ENCODE measurements at places on chromosomes 4 and X.

GRCh38 chr4:2689114-2689513, 67.0 kb downstream of the TNIP2 start:
- no peak for DNase-seq

DNA sequence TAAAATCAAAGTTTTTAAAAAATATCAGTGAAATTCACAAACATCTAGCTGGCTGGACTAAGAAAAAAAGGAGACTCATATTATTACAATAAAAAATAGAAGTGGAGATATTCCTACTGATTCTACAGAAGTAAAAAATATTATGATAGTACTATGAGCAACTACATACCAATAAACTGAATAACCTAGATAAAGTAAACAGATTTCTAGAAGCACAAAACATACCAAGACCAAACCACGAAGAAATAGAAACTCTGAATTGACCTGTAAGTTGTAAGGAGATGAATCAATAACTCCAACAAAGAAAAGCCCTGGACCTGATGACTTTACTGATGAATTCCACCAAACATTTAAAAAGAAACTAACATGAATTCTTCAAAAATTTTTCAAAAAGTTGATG, 867.3 kb downstream of the PCDH18 start:
- DNase-seq = no peak

GRCh38 chr4:174324725-174325124, 41.0 kb downstream of the CEP44 start:
- no peak for DNase-seq

DNA sequence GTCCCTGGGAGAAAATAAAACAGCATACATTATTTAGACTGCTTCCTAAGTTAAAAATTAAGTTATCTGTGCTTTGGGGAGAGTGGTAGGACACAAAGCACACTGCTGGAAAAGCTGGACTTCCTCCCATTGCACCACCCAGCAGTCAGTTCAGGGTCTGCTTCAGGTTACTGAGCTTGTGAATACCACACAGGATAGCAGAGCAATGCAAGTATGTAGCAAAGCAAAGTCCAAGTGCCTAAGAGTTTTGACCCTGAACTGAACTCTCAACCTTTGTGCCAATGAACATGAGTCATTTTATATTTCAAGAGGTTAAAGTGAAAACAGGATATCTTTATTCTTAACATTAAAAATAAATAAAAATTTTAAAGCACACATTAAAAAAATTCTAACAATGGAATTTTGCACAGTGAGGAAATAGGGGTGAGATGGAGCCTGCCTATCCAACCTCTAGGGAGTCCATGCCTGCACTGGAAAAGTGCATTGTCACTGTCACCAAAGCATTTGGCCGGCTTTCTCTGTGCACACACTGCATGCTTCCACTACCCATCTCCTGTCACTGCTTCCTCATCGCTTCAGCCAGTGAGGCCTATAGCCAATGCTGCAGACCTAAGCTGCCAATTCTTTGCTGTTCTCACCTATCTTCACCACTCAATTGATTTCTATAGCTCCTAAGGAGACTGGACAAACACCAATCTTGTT, 50.9 kb downstream of the ABCG2 start:
- DNase-seq = no peak

- no peak for DNase-seq
Observed at GRCh38 chr4:70754470-70754869, 32.7 kb downstream of the RUFY3 start.

DNA sequence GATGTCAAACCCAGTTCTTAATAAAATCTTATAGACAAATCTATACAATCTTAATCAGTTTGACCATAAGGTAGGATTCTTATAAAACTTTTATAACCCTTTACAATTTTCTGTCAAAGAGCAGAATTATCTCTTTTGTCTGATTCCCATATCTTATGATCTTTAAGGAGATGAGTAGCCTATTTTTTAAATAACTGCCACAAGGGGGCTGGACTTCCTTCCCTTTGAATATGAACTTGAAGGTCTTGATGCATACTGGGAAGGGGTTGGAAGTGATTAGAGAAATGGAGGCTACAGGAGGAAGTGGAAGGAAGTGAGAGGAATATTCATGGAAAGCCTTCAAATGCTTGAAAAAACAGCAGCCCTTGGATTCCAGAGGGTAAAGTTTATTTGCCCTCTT, 111.1 kb downstream of the APOOL start:
- no peak for DNase-seq

GRCh38 chrX:16979226-16979625, 32.8 kb downstream of the REPS2 start:
- DNase-seq = no peak

DNA sequence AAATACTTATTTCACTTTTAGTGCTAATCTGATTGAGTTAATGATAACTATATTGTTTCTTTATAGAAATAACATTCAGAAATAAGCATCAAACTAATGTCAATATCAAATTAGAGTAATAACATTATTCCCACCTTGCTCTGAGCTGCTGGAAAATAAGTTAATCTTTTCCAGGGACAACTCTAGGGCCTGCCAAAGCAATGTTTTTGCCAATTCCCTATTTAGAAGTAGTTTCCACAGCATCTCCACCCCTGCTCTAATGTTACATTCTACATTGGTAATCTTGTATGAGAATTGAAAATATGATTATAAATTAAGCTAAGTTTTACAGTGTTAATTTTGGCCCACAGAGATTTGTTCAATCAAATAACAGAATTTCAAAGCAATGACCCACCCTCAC, 68.3 kb downstream of the REELD1 start:
- no peak for DNase-seq

- DNase-seq = no peak
Observed at GRCh38 chr4:21198683-21199082, 498.4 kb downstream of the PACRGL start.

DNA sequence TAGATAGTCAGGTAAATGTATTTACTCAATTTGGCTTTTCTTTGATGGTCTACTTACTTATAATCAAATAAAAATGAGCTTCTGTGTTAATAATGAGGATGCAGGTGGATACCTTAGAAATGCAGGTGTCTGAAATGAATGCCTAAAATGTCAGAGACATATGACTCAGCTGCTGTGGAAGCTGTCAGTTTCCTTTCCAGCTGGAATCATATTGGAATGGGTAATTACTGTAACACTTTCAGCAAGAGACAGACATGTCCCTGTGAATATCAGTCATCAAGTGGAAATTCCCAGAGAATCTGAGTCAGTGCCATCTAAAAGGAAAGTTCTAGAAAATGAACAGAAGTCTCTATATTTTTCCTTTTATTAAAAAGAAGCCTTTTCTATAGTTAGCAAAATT, 783.0 kb upstream of the AADAT start:
- no peak for DNase-seq

DNA sequence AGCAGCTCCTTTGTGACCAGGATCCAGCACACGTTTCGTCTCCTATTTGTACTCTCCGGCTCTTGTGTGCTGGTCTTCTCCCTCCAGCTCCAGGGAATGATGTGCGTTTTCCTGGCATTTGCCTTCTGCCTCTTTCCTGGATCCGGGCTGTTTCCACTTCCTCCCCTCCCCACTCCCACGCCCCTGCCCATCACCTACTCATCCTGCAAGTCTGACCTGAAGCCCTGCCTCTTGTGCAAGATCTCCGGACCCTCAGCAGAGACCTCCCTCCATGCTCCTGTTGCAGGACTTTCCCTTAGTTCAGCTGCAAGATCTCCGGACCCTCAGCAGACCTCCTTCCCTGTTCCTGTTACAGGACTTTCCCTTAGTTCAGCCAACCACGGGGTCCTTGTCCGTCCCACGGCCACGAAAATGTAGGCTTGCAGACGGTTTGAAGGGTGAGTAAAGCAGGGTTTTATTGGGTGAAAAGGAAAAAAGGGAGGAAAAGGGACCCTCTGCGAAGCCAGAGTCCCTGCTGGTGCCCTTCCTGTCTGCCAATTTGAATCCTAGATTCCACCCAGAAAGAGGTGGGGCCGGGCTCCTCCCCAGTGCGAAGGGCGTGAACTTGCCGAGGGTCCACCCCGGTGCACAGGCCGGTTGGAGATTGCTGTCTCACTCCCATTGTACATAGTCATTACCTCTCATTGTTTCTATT, 74.4 kb upstream of the IRF2 start:
- DNase-seq = no peak

DNA sequence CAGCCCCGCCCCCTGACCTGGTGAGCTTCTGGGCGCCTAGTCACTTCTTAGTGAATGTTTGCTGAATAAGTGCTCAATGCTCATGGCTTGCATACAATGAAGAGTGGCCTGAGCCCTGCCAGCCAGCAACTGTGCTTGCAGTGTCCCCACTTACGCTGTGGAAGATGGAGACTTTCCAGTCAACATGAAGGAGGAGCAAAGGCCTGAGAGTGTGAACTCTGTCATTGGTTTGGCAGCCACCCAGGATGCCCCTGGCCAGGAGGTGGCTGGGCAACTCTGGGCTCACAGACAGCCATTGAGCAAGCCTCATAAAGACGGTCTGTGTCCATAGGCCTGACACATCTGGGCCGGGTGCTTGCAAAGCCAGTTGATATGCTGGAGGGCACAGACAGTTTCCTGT, 72.1 kb upstream of the MAMLD1 start:
- no peak for DNase-seq

- no peak for DNase-seq
Observed at GRCh38 chr4:100555611-100556337, 38.0 kb upstream of the EMCN start.

DNA sequence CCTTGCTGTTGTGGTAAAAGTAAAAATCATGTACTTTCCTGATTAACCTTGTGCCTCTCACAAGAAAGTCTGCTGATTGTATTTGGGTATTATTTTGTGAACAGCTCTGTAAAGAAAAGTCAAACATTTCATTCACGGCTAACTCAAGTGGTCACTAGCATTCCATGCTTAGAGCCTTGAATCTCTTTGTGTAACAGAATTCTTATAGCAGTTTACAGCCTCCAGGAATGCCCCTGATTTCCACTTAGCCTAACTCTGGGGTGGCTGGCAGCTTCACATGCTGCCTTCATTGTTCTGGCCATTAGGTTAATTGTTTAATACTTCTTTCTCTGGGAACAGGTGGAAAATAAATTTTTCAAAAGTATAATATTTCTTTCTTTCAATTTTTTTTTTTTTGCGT, 226.7 kb downstream of the RBMX2 start:
- no peak for DNase-seq

DNA sequence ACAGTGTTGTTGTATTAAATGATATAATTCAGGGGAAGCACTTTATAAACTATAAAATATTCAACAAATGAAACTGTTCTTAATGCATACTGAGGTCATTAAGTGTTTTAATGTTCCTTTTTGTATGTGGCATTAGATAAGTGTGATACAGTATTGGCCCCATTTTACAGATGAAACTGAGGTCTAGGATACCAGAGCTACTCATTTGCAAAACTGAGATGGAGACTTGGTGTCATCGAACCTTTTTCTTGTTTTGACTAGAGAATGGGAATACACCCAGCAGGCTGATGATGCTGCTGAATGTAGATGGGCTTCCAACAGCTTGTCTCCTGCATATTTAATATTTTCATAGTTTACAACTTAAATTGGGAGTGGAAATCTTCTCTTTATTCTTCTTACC, 34.6 kb downstream of the TAF1 start:
- DNase-seq = no peak

- DNase-seq = no peak
Observed at GRCh38 chr4:8688041-8688907, 95.7 kb downstream of the CPZ start.

GRCh38 chr4:171266671-171267070, 546.5 kb upstream of the GALNTL6 start:
- no peak for DNase-seq

GRCh38 chrX:144265641-144266040, 381.8 kb downstream of the UBE2NL start:
- DNase-seq = no peak

DNA sequence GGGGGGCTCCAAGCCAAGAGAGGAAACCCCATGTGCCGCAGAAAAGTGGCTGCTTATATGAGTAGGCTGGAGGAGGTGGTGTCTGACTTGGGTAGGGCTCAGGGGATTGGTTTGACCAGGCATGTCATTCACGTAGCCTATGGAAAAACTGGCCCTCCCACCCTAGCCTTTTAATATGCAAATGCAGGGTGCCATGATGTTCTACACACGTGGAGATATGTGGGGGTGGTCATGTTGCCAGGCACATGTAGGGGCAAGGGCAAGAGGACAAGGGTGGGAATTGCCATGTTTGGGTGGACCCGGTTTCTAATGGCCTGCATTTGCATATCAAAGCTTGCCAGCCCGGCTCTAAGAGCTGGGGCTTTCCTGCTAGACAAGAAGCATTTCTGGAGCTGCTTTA, 86.9 kb upstream of the SHISA3 start:
- DNase-seq = no peak

- DNase-seq = peak; percentile 8
Observed at GRCh38 chrX:103831803-103832544, at the start of gene RAB9B. TSS of gene RAB9B (minus strand) at chrX:103832257. CDS start at chrX:103825784, 6,473 bp downstream.

DNA sequence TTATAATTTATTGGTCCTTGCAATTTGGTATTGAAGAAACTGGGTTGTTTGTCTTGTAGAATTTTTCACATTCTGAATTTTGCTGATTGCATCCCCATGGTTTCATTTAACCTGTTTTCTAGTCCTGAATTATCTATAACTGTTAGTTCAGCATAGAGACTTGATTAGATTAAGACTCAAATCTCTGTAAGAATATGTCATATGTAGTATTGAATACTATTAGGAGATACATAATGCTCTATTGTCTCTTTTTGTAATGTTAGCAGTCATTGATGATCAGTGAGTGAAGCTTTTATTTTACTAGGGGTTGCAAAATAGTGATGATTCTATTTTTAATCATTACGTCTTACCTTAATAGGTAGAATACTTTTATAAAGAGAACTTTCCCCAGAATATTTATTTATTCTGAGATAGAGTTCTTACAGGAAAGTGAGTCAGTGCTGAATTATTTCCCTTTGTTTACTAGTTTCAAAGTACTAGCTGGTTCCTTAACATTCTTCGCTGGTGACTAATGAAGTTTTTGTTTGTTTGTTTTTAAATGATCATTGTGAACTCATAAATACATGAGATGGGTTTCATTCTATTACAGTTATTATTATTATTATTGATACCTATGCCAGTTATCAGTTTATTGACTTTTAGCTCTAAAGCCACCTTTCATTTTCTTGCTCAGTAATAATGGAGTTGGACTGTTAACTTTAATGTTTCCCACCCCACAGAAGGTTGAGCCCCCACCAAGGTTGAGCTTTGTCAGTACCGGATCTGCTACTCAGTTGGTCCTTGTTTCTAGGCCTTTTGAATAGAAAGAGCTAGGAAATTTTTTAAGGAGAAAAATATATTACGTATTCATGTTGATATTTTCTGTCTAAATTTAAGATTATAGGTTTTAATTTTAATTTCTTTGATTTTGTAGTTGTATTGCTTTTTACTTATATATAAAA, 102.3 kb downstream of the LARP1B start:
- no peak for DNase-seq

- DNase-seq = no peak
Observed at GRCh38 chr4:20428436-20429160, 176.9 kb downstream of the SLIT2 start.

DNA sequence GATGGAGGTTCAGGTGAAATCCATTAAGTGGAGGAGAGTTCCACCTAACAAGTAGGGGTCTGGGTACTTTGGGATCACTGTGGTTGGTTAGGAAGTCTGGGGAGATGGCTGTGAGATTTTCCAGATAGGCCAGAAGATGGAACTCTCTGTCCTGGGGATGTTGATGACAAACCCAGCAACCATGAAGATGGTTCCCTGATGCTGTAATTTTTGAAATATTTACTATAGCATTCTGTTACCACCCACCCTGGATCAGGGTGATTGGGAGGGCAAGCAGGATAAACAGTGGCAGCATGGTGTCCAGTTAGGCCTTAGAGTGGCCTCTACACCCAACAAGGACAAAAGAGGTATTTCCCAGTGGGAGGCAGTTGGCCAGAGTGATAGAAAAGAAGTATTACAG, 15.9 kb upstream of the NELFA start:
- DNase-seq = no peak

All from SHP77 (cell line).